NCI-H510A treated with DMSO at 0.1 percent for 48 hours (cell line): ENCODE measurements at places on chromosomes 6 and 20.

GRCh38 chr6:148521586-148521985, 178.9 kb downstream of the SASH1 start:
- DNase-seq: no peak

GRCh38 chr20:11564491-11564890, 353.2 kb upstream of the BTBD3 start:
- DNase-seq: no peak

DNA sequence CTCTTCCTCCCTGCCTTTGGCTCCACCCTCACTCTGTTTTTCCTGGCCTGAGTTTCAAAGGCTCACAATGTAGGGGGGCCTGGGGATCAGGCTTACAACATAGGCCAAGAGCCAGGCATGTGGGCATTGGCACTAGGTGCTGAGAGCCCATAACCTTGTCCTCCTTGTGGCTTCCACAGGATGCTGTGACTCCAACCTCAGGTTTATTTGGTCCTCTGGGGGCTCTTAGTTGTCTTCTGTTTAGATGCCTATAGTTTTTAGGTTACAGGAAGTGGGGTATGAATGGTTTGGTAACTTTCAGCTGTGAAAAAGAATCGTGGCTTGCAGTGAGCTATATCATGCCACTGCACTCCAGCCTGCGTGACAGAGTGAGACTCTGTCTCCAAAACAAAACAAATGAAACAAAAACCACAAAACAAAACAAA, 25.6 kb downstream of the MMP24 start:
- DNase-seq: no peak

GRCh38 chr6:155894758-155895157, 439.1 kb upstream of the NOX3 start:
- DNase-seq: no peak

- DNase-seq: no peak
Observed at GRCh38 chr20:58340853-58341252, 31.3 kb downstream of the RAB22A start.

- no peak for DNase-seq
Observed at GRCh38 chr20:6818033-6818808, 50.7 kb downstream of the BMP2 start.

DNA sequence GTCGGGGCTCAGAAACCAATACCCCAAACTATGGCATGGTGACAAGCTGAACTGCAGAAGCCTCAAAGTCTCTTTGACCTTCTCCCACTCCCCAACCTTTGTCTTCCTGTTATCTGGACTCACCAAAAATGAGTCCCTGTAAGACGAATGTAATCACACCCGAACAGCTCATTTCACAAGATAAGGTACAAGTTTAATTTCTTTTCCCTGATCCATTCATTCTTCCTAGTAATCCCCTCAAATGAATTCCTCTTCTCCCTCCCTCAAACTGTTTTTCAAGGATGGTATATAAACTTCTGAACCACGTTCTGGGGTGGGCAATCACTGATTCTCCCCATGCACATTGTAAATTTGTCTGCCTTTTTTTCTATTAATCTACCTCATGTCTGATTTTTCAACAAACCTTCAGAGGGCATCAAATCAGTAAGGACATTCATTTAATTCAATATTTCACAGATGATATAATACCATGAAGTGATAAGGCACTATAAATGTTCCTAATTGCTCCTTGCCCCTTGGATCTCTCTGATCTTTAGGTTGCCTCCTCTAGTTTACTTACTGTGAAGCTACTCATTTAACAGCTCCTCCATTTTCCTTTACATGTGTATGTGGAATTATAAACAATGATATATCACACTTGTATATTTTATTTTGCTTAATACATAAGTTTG, 77.2 kb downstream of the OR2B2 start:
- no peak for DNase-seq

DNA sequence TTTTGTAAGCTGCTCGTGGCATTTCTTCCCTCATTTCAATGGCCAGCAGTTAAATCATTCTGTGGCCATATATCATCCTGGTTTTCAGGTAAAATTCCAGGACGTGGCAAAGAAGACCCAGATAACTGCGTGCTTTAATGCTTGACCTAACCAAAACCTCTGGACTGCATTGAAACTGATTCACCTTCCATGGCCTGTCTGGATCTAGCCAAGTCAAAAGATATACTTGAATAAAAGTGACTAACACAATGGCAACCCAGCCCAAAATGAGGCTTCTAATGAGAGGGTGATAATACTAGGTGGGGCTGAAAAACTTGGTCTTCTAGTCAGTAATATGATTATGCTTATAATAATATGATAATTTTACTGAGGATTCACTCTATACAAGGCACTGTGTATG, 16.5 kb upstream of the PCSK2 start:
- DNase-seq: no peak

DNA sequence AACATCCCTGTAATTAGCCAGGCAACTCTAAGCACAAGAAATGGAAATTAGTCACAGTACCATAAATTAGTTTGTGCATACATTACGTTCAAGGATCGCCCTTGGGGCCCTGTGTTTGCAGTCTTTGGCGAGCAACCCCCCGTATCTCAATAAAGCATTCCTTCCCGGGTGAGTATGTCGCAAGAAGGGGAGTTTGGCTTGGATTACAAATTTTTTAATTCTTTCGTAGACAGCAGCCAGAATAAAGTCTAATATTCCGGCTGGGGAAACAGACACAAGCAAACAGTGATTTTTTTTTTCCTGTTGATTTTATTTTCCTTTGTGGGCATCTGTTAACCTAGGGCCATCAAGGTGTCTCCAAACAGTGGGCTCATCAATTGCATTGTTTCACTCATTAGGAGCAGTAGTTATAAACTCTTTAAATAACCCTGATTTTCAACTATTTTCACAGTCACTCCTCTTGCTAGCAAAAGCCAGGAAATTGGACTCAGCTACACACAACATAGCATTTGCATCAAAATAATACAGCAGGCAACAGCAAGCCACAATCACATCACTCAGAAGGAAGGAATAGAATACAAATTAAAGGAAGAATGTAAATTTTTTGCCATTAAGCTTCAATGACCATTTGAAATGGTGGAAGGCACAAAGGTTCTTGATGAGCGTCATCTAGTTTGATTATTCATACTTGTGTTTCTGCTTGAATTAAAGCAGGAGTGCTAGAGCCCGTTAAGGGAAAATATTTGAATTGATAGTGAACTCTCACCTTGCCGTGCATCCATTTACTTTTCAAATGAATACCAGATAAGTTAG, 85.3 kb downstream of the LINC00237 start:
- DNase-seq: no peak

GRCh38 chr20:54601831-54602515, 126.6 kb downstream of the DOK5 start:
- DNase-seq: no peak

- DNase-seq: no peak
Observed at GRCh38 chr6:81762606-81763005, 10.1 kb upstream of the TENT5A start.

- DNase-seq: no peak
Observed at GRCh38 chr6:32047539-32047854, 9.3 kb downstream of the CYP21A2 start.

GRCh38 chr6:45955597-45955996, 60.1 kb downstream of the CLIC5 start:
- DNase-seq: no peak

DNA sequence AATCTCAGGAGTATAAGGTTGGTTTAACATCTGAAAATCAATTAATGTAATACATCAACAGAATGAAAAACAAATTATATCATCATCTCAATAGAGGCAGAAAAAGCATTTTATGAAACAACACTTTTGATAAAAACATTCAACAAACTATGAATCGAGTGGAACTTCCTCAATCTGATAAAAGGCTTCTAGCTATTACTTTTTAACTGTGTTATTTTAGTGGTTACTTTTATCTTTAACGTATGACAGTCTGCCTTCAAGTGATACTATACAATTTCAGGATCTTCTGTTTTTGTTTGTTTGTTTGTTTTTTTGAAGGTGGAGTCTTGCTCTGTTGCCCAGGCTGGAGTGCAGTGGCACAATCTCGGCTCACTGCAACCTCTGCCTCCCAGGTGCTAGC, 73.7 kb downstream of the ZFAND3 start:
- DNase-seq: no peak

GRCh38 chr6:12174878-12175277, 115.3 kb upstream of the EDN1 start:
- DNase-seq: no peak

GRCh38 chr20:57560554-57561355, at the start of gene PCK1:
Gene PCK1, plus strand, starts transcription at chr20:57561110. Its CDS starts 302 bp downstream, at chr20:57561412.
- DNase-seq: no peak

- no peak for DNase-seq
Observed at GRCh38 chr20:62242176-62242575, 3.9 kb downstream of the OSBPL2 start.
